Amniotic stem cell (primary cell): ENCODE measurements at places on chromosomes 13 and 19.

GRCh38 chr13:44842158-44842557 lies 147.1 kb downstream of the NUFIP1 start:
- no peak for DNase-seq

- DNase-seq, result no peak
Measured at GRCh38 chr13:31922724-31923123, 108.8 kb upstream of the FRY start.

- DNase-seq, result no peak
Measured at GRCh38 chr13:78138756-78139155, 220.1 kb upstream of the EDNRB start.

GRCh38 chr19:2239771-2240770 lies 3.4 kb downstream of the SF3A2 start:
- DNase-seq, result no peak

DNA sequence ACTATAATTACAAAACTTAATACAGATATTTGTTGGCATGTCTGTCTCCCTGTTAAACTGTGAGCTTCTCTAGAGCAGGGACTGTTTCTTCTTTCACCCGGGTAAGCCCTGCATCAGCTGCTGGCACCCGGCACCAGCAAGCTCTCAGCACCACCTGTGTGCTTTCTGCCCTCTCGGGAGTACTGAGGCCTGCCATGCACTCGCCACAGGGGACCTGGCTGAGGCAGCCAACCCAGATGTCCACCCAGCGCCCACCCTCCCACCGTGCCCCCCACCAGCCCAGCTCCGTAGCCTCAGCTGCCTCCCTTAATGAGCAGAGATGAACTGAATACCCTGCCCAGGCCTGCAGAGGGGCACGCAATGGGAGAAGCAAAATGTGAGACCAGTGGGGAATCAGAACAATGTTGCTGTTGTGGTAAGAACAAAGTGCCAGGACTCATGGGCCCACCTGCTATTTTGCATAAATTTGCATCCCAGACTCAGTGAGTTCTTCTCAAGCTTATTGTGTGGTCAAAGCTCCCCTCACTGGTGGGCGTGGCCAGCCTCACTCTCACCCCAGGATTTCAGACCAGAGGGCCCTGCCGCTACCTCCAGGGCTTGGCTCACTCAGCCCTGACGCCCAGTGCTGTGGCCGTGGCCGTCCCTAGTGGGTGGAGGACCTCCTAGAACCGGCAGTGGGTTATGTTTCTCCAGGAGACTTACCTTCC lies 14.6 kb upstream of the SERPINE3 start:
- no peak for DNase-seq

GRCh38 chr13:31045286-31046081 lies 113.0 kb downstream of the TEX26 start:
- DNase-seq, result peak; percentile 87

GRCh38 chr13:46795321-46795720 lies 1.6 kb downstream of the ESD start:
- DNase-seq, result no peak

DNA sequence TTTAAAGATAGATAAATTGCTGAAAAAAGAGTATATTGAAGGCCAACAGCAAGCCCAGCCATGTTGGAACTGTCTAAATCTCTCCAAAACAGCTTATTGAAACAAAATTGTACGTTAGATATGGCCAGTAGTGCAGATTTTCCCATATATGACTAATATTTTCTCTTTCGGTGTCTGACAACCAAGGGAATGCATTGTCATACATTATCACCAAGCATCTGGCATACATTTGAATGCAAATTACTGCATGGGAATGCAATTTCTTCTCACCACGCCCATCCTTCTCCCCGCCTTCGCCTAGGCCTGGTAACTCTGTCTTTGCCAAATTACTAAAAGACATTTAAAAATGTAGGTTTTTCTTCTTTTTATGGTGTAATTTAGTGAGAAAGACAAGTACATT lies 32.5 kb upstream of the IRS2 start:
- DNase-seq, result peak; percentile 55

GRCh38 chr19:54439174-54439851 lies 9.7 kb upstream of the LENG8 start:
- no peak for DNase-seq

DNA sequence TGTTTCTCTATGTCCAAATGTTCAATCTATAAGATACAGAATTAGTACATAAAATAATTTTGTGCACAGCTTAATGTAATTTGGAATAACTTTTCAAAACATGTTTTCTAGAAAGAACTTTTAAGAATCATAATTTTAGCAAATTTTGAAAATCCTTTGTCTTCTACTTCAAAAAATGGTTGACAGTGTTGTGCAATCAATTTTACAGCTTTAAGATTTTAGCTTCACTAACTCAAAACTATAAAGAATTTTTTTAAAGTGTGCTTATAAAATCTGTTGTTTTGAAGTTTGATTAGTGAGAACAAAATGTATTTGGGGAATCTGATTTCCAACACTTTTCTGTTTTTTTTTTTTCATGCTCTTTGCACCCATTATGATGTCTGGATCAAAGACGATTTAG lies 12.7 kb upstream of the SPACA6 start:
- no peak for DNase-seq

DNA sequence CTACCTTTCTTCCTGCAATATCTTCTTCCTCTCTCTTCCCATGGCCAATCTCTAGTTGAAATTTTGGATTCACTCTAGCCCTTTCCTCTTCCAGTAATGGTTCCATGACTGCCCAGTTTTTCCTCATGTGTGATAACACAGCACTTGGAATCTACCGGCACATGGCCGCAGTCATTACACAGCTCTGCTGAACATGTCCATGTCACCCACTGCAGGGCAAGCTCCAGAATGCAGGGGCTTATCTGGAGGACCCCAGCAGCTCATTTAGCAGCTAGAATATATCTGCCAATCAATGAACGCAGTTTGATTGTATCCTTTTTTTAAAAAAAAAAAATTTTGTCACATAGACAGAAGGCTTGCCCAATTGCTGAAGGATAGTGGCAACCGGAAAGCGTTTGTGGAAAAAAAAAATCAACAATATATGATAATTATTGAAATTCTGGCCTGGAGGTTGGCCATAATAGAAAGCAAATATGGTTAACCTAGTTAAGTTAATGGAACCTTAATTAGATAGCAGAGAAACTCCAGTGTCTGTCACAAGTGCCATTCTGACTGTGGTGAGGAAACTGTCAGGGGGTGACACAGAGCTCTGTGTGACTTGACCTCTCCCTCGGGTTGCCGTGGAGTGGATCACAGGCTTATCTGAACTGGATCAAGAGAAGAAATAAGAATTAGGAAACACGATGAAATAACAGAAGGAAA lies 426.7 kb downstream of the LIG4 start:
- no peak for DNase-seq

- DNase-seq, result no peak
Measured at GRCh38 chr13:59450229-59450628, 713.5 kb downstream of the DIAPH3 start.

DNA sequence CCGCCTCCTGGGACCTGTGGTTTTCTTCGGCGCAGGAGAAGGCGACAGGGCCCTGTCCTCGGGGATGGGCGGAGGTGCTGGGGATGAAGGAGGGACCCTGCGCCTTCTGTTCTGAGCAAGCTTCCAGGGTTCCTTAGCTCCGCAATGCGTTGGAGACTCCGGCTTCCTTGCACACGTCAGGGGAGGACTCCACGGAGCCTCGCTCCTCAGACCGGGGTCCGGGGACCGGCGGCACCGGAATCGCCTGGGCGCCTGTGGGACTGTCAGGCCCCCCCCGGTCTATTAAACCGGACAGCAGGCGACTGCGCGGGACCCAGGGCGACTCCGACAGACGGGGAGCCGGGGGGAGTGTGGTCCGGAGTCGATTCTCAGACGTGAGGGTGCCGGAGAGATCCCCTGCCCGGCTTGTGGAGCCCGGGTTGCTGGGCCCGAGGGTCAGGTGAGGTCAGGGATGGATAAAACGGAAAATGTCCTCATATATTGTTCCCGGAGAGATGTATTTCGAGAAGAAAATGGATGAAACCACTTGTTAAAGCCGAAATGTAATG lies 227.4 kb downstream of the TEX29 start:
- DNase-seq, result no peak

- DNase-seq, result no peak
Measured at GRCh38 chr19:41535029-41535622, 40.8 kb upstream of the CEACAM21 start.

GRCh38 chr13:108325863-108326262 lies 56.3 kb downstream of the TNFSF13B start:
- DNase-seq, result no peak

- no peak for DNase-seq
Measured at GRCh38 chr13:67416047-67416925, 186.2 kb upstream of the PCDH9 start.

DNA sequence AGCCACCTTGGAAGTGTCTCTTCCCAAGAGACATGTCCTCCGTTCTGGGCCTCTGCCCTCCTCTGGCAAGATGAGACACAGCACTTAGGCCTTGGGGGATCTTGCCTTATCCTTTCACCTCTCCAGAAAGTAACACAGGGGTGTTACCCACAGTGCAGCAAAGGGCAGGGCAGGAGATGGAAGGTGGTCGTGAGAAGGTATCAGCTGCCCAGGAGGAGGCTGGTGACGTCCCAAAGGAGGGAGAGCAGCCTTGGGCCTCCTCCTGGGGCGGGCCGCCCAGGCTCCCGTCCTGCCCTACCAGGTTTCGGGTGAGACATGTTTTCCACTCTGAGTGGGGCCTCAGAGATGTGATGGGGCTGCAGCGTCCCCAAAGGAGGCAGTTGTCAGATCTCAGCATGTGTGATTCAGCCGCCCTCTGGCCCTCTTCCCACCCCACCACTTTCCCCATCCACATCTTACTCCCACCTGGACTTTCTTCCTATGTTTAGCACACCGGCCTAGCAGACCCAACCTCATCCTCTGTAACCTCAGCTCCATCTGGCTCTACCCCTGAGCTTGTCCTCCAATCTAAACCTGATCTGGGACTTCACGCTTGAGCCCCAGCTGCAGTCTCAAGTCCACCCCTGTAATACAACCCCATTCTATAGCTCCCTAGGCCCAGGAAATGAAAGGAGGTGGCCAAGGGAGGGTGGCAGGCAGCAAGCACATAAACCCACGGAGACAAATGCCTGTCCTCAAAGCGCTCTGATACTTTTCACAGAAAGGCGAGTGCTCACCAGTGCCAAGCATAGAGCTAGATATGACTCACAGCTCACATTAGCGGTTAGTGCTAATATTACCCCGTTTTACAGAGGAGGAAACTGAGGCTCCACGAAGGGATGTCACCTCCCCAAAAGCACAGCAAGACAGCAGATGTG lies 9.3 kb downstream of the POU2F2 start:
- no peak for DNase-seq

DNA sequence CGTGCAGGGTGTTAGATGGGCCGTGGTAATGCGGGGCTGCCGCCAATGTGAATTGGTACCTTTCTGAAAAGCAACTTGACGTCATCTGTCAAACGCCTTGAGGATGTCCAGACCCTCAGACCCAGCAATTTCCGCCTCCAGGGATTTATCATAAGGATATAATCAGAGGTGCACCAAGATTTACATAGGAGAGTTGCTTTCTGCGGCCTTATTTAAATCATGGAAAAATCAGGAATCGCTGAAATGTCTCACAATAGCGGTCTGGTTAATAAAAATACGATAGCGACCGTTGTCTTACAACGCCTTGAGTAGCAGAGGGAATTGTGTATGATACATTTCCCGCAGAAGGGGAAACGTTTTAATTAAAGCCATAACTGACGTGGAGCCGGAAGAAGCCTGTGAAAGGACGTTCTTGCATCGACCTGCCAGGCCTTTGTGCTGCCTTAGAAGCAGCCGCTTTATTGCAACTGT lies 32.3 kb upstream of the NDUFS7 start:
- DNase-seq, result no peak

DNA sequence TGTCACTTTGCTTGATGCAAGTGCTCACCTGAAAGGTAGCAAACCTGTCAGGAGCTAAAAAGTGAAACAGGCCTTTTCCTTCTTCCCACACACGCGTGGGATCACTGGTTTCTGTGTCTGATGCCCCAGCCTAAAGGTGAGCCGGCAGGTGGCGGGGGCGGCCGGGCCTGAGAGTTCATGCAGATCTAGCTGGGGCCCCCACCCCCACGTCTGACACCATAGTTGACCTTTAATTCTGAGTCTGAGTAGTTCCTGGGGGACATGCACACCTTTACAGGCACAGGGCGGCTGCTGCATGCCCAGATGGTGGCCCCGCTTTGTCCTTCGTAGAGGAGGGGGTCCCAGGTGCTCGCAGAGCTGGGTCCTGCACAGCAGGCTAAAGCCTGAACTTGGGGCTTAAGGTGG lies 345.3 kb downstream of the TEX29 start:
- no peak for DNase-seq

DNA sequence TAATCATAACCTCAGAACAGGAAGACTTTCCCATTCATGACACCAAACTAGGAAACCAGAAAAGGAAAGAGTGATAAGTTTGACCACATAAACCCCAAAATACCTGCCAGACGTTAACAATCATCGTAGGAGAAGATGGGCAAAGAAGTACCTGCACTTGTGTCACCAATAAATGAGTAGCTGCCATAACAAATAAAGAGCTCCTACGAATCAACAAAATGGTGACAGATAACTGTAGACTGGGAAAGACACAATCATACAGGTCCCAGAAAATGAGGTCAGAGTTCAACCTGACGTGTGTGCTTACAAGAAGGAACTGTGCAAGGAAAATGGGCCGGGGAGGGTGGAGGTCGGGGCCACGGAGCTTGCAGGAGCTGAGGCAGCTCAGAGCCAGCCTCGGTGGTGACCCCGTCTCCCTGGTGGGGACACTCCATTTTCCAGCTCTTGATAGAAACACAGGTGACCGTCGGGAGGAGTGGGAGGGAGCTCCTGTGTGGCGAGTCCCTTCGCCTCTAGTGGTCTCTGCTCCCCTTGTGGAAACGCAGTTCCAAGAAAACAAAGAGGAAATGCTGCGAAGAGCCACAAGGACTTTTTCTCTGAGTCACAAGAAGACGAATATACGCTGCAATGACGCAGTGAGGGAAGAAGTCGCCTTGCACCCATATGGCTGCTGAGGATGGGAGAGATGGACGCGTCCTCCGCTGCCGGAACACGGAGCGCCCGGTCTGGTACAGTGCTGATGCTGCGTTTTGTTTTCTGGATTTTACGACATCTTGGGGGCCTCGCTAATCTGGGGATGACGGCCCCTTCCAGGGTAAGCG lies 9.5 kb downstream of the PIP5K1C start:
- DNase-seq, result no peak

DNA sequence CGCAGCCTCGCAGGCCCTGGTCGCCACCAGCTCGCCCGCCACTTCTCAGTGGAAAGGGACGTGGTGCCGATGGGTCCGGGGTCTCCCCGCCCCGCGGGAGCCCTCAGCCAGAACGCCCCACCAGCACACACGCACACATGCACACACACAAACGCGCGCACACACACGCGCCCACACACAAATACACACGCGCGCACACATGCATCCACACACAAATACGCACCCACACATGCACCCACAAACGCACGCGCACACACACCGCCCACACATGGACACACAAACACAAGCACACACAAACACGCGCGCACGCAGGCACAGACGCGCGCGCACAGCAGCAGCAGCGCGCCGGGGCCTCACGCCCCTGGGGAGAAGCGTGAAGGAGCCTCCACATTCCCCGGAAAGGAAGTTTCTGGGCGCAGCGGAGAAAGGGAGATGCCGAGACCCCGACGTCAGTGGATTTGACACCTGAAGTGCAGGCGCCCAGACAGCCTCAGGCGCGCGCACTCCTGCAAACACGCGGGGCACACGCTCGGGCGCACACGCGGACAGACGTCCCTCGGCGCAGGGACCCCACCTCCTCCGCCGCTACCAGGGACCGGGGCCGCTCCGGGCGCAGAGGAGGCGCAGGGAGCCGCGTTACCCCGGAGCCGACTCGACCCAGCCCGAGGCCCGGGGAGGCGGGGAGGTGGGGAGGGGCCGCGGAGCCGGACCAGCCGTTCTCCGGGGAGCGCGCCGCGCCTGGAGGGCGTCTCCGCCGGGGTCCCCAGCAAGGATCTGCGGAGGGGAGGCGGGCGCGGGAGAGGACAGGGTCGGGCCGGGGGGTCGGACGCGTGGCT lies 622 bp downstream of the RASA3 start:
- DNase-seq, result no peak
